ENCODE measurements at places on chromosomes 13 and 19.

DNA sequence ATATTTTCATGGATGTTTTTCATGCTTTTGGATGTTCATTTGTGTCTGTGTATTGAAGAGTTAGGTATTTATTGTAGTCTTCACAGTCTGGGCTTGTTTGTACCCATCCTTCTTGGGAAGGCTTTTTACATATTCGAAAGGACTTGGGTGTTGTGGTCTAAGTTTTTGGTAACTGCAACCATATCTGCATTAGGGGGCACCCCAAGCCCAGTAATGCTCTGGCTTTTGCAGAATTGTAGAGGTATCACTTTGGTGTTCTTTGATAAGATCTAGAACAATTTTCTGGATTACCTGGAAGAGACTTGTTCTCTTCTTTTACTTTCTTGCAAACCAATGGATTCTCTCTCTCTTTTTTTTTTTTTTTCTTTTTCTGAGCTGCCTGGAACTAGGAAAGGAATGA, 581.3 kb downstream of the DACH1 start:
- no peak for DNase-seq

DNA sequence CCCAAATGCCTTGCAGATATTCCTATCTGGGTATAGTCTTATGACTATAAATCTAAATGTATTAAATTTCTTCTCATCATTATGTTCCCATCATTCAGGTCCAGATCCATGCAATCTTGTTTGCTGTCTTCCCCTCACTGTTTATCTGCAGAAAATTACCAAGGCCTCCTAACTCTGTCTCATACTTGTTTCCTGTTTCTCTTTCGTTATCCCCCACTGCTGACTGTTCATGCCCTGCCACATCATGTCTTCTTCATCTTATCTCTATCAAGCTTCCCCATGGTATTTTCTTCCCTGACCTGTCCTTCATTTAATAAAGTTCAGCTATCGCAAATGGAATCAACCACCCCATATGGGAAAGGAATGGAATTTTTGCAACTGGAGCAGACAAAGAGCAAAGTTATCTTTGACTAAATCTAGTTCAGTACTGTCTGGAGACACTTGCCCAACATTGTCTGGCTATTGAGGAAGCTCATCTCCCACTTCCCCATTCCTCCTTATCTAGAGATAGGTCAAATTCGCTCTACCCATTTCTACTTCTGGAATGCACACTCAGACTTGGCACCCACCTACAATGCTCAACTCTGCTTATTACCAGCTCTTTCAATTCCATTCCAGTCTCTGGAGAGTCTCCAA, 1358.1 kb downstream of the EFNB2 start:
- DNase-seq: no peak

- DNase-seq: no peak
Measured at GRCh38 chr13:84352946-84353345, 470.7 kb upstream of the SLITRK1 start.

- peak; percentile 44 for DNase-seq
Measured at GRCh38 chr13:26872525-26873385, 112.2 kb upstream of the GPR12 start.

DNA sequence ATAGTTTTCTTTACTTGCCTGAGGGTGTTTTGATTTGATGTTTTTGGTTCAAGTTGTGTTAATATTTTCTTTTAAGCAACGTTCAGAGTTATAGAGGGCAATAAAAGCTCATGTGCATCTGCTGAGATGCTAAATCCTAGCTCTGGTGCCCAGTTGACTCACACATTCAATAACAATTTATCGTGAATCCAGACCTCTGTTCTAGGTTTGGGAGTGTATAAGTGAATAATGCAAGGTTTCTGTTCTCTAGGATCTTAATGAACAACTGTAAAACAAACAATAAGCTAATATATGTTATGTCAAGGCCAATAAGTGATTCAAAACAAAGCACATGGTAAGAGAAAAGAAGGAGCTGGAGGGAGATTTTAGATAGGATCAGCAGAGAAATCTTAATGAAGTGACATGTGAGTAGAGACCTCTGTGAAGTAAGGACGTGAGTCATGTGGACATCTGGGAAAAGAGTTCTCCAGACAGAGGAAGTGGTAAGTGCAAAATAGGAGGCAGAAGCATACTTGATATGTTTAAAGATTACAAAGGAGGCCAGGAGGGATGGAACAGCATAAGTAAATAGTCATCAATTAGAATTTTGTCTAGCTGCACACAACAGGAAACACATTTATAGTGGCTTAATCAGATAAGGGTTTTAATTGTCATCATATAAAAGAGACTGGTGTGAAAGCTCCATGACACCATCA, 278.5 kb upstream of the HTR2A start:
- DNase-seq: no peak

GRCh38 chr13:49134305-49134704, 85.8 kb upstream of the MLNR start:
- no peak for DNase-seq

DNA sequence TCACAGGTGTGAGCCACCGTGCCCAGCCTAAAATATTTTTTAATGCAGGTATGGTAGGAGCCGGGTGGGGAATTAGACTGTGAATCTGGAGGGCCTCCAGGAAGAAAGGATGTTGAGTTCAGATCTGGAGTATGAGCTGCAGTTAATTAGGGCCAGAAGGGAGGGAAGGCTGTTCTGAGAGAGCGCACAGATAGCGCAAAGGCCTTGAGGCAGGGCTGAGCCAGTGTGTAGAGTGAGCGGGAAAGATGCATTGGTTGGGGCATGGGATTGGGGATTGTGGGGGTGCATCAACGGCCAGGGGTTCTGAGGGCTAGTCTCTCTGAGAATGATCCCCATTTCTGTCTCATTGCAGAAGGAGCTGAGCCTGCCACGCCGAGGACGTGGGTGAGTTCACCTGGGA, 9.7 kb downstream of the MAST3 start:
- no peak for DNase-seq

GRCh38 chr19:29643361-29643935, 21.8 kb upstream of the PLEKHF1 start:
- DNase-seq: no peak

DNA sequence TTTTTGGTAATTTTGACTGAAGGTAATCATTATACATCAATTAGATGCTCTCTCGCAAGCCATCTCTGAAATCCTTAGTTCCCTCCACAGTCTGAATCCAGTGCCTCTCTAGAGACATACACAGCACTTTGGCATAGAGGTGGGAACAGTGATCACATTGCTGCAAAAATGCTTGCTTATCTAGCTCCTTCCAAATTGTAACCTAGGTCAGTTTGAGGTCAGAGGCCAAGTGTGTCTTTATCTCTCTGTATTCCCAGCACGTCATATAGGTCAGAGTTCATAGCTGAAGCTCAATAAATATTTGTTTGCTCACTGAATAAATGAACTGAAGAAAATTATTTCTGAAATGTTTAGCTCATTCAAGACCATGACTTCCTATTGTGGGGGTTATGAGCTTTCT, 462.5 kb downstream of the DIAPH3 start:
- DNase-seq: no peak

- DNase-seq: no peak
Measured at GRCh38 chr19:5316138-5316537, 24.5 kb downstream of the PTPRS start.

GRCh38 chr19:17703824-17704463, 15.3 kb upstream of the MAP1S start:
- peak; percentile 82 for DNase-seq

- no peak for DNase-seq
Measured at GRCh38 chr19:15525291-15525690, 17.0 kb downstream of the CYP4F22 start.

- no peak for DNase-seq
Measured at GRCh38 chr13:83905641-83906040, 23.4 kb upstream of the SLITRK1 start.

DNA sequence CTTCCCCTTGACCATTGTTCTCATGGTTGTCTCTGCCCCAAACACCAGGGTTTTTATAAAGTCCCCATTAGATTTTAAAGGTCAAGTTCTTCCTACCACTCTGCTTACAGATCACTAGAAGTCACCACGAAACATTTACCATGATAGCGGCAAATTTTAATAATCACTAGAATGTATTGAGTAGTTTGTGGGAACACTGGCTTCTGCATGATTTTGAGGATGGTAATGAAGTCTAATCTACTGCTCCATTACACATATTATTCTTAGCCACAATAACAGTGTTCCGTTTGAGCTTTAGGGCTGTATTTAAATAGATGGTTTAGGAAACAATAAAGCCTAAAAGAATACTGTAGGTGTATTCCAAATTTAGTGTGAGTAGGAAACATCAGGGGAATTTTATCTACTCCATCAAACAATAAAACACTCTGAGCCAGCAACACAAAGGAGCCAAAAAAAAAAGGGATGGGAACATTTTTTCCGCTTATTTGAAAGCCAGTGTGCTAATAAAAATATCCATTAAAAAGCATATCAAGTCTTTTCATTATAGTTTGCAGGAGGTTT, 49.7 kb downstream of the KLF12 start:
- no peak for DNase-seq

DNA sequence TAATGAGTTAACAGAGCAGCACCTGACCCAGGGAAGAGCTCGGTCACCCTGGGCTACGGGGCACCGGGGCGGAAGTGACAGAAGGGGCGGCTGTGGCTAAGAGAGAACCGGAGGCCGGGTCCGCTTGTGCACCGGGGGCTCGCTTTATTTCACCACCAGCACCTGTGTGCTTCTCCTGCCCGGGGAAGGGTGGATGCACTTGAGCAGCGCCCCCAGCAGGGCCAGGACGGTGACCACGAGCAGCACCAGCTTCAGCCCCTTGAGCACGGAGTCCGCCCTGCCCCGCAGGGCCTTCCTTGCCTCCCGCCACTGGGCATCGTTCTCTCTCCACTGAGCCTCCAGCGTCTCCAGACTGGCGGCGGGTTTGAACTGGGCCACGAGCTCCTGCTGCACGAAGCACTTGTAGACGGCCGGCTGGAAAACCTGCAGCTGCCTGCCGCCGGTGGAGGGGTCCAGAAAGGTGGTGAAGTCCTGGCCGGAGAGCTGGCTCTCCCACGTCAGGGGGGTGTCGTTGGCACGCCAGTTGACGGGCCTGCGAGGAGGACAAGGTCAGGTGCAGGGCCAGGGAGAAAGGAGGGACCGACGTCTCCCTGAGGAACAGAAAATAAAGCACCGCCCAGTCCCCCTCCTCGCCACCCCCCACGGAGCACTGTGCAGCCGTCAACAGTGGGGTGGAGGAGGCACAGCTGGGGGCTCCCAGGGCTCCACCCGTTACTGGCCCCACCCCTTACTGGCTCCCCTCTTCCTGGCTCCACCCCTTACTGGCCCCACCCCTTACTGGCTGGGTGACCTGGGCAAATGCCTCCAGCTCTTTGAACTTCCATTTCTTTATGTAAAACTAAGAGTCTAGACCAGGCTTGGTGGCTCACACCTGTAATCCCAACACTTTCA, 3.6 kb downstream of the FAM187B start:
- DNase-seq: no peak

- no peak for DNase-seq
Measured at GRCh38 chr19:51317968-51318367, 6.5 kb downstream of the IGLON5 start.

DNA sequence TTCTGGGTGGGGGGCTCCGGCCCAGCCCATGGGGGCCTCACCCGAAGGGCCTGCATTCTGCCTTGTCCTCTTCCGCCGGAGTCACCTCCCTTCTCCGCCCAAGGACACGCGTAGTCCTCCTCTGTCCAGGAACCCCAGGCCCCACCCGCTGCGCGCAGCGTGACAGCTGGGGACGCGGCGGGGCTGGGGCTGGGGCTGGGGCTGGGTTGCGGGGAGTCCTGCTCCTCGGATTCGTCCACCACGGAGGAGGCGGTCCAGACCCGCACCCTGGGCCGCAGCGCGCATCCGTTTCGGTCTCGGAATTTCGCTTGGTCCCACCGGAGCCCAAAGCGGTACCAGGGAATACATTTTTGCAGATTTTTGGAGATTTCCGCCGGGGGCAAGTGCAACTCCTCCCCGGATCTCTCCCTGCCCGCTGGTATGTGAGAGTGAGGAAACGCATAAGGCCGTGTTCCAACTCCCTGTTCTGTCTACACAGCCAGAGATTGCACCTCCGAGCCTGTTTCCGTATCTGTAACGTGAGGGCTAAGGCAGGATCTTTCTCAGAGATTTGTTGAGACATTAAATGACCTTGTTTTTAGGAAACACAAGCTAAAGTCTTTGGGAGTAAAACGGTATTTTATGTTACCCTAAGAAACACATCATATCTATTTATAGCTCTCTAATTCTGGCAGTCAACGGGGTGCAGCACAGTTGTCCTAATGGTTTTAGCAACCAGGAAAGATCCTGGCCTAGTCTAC, at the start of gene COX7A1:
COX7A1 (minus strand) TSS at position 96 of the 740 bp plus-strand sequence; CDS start at position 56, 40 bp downstream.
- DNase-seq: no peak

GRCh38 chr13:21934284-21934683, 263.4 kb downstream of the FGF9 start:
- DNase-seq: no peak

- DNase-seq: peak; percentile 32
Measured at GRCh38 chr19:51131780-51132680, 7.3 kb downstream of the SIGLEC9 start.

- DNase-seq: no peak
Measured at GRCh38 chr19:37593996-37594303, 642 bp downstream of the ZNF571 start.

Measured in stimulated activated CD4-positive, alpha-beta T cell treated with anti-CD3 and anti-CD28 coated beads, Interleukin-2, amount 100 ng/mL, for 24 hours (primary cell).